ENCODE measurements at places on chromosomes 1 and 21.

GRCh38 chr1:234047123-234047522, 142.6 kb downstream of the SLC35F3 start:
- no peak for DNase-seq

DNA sequence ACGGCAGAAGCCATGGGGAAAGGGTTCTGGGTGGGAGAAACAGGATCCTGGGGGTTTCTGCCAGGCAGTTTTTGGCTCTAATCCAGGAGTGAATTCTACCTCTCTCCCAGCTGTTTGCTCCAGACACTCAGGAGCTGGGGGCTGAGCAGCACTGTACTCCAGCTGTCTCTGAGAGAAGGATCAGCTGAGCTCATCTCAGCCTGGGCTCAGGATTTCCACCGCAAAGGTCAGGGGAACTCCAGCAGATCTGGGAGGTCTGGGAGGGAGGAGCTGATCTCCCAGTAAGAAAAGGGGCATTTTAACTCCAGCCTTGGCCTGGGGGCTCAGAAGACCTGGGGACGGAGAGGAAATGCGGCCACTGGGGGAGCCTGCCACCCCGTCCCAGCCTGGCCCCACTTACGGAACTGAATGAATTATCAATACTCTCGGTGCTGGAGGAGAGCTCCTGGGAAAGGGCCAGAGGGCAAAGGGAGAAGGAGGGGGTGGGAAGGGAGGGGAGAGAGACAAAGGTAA, 17.3 kb downstream of the PI4KB start:
- no peak for DNase-seq

- no peak for DNase-seq
These were observed 1.3 kb downstream of the TINAGL1 start for GRCh38 chr1:31577515-31578192.

DNA sequence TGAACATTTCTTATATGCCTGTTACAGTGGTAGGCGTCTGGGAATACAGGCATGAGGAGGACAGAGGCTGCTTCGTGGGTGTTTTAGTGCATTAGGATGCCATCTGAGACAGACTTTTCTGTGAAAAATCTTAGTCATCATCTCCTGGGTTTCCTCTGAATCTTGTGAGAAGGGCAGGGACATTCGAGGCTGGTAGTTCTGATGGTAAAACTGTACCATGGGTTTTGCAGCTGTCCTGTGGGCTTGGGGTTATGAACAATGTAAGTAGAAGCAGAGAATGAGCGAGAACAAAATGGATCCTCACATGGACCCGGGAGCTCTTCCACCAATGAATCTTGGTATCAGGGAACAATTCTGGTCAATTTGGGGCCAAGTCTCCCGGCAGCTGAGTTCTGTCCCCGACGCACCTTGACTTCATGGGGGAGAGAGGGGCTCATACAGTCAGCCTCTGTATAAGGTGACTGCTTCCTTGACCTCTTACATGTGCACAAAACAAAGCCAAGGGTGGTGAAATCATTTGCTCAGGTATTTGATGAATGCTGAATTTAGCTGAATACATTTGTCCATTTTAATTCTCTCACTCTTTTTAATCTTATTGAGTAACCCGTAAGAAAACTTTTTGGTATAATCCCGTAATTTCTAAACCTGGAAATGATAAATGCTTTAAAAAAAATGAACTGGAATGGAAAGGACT, 63.6 kb upstream of the ERRFI1 start:
- no peak for DNase-seq

- DNase-seq: no peak
These were observed 47.9 kb downstream of the RWDD3 start for GRCh38 chr1:95281781-95282517.

GRCh38 chr1:204152310-204153044, 633 bp upstream of the ETNK2 start:
- DNase-seq: no peak
